RWPE2 (cell line): ENCODE measurements at places on chromosomes 2 and 18.

DNA sequence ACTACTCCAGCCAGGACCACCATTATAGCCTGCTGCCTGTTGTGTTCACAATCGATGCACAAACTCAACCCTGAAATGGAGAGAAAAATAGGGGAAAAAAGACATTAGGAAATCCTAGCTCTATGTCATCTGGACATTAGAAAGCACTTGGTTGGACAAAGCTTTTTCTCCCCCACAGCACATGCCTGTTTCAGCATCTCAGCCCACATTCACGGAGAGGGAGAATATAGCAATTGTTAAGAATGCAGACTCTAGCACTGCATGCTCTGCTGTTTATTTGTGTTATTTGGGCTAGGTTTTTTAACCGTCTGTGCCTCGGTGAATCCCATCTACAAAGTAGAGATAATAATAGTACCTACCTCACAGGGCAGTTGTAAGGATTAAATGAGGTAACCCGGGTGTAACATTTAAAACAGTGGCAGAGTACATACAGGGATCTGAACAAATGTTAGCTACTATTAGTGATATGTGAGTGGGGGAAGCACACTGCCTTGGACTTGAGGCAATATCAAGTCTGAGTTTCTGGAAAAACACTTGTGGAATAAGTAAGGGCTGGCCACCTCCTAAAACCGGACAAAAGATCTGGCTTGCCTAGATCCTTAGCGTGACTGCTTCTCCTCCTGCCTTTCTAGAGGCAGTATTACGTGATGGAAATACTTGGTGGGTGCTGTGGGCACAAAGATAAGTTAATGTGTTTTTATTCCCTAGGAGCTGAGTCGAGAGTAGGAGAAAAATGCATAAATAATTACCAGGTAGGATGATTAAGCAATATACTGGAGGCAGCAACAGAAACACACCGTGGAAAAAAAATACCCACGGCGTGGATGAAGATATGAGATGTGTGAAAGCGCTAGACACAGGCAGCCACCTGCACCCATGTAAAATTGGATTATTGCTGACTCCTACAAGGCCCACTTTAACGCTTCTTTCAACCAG lies 1.0 kb upstream of the PPP1CB start:
- no peak for DNase-seq

GRCh38 chr2:47321411-47322031 lies 81.4 kb upstream of the MSH2 start:
- no peak for DNase-seq

DNA sequence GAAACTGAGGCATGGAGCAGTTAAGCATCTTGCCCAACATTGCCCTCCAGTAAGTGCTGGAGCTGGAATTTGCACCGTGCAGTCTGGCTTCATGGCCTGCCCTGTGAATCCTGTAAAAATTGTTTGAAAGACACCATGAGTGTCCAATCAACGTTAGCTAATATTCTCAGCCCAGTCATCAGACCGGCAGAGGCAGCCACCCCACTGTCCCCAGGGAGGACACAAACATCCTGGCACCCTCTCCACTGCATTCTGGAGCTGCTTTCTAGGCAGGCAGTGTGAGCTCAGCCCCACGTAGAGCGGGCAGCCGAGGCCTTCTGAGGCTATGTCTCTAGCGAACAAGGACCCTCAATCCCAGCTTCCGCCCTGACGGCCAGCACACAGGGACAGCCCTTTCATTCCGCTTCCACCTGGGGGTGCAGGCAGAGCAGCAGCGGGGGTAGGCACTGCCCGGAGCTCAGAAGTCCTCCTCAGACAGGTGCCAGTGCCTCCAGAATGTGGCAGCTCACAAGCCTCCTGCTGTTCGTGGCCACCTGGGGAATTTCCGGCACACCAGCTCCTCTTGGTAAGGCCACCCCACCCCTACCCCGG lies 1.3 kb downstream of the PROC start:
- no peak for DNase-seq

- DNase-seq = no peak
These were observed 58.0 kb downstream of the MYL12B start for GRCh38 chr18:3319894-3320454.

DNA sequence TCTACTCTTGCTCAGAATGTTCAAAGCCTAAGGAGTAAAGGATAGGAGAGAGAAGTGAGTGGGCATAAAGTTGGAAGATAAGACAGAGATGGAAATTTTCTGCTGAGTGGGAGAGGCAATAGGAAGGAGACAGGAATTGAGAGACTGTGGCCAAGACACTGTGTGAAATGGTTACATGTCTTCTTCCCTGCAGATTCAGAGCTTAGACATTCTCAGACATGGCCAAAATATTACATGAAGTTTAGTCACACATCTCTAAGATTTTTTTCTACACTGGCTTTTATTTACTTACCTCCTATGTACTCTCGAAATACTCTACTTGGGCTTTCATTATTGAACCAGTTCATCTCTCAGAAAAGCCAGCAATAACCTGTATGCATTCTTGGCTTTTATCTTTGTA lies 363.0 kb upstream of the FANCL start:
- no peak for DNase-seq

DNA sequence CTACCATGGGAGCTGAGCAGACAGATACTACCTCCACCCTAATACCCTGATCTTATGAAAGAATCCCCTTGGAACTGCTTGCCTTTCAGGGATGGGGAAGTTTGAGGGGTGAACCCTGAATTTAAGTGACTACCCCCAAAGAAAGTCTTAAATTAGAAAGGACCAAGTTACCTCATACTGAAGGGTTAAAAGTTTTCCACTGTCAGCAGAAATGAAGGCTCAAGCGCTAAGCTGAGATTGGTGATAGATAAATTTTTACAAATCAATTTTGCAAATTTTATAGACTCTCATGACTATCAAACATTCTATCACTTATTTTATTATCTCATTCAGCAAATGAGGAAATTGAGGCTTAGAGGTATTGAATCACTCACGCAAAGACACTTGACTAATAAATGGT lies 233.2 kb upstream of the THSD7B start:
- no peak for DNase-seq

- DNase-seq = no peak
These were observed 15.6 kb upstream of the LAMA1 start for GRCh38 chr18:7133181-7133580.

DNA sequence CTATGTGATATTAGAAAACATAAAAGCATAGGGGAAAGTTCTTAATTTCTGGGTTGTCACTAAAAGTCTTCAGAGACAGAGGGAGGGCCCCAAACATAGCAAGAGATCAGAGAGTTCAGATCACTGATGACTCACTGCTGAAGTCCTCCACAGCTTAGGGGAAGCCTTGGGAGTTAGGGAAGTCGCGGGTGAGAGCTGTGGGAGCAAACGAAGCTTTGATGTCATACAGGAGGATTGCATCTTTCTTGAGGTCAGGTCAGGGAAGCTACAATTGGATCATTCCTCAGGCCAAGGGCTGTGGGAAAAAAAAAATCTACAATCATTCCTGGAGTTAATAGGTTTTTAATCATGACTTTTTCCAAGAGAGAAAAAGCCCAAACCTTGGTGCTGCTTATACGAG lies 96.2 kb downstream of the COPS8 start:
- no peak for DNase-seq

GRCh38 chr18:79575891-79576685 lies 103.5 kb upstream of the CTDP1 start:
- peak; percentile 28 for DNase-seq

- no peak for DNase-seq
These were observed 105.6 kb downstream of the CRIM1 start for GRCh38 chr2:36461039-36461681.

- no peak for DNase-seq
These were observed 1.6 kb upstream of the LPIN1 start for GRCh38 chr2:11744631-11745394.

DNA sequence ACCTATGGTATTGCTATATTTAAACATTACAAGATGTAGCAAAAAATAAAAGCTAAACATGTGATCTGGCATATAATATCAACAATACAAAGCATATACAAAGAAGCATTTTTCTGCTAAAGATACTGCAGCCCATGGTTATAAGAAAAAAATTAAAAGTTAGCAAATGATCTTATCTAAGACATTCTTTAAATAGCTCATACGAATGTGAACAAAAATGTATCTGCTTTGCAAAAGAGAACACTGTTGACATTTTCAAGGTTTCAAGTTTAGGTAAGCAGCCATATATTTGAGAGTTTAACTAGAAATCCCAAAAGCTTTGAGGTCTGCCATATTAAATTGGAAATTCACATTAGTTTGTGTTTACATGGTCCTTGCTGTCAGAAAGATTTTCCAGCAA lies 301.0 kb upstream of the SLC39A10 start:
- no peak for DNase-seq

DNA sequence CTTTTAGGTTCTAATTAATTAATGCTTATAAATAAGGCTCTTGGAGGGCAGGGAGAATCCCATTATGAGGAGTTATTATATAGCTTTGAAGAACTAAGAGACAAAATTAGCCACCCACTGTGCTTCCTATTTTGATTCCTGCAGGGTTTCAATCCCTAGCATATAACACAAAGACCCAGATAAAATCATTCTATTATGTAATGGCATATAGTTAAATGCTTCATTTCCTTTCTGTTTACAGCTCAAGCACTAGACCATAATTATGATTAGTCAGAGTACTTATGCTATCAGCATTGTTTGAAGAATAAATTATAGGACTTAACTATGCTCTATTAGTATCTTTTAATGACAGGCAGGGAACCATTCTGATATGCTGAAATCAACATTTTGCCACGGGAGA lies 9.1 kb downstream of the GPR155 start:
- DNase-seq = no peak

DNA sequence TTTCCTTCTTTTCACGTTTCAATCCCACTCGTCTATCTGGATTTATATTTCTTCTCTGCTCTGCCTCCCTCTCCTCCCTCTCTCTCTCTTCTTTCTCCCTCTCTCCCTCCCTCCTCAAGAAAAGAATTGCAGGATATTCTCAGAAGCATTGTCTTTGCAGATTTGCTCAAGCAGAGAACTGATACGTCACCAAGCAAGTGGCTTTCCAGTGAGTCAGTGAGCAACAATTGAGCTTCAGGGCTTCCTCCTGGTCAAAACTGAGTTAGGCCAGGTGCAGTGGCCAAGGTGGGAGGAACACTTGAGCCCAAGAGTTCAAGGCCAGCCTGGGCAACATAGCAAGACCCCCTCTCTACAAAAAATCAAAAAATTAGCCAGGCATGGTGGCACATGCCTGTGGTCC lies 151.1 kb downstream of the SMAD2 start:
- no peak for DNase-seq
